Gastroesophageal sphincter (tissue), 4 donors: ENCODE measurements at places on chromosomes 4 and X. TPM values are rescaled to one million over a fixed set of nuclear protein-coding genes. Genes with fewer than 3 reads are reported as not detected.

DNA sequence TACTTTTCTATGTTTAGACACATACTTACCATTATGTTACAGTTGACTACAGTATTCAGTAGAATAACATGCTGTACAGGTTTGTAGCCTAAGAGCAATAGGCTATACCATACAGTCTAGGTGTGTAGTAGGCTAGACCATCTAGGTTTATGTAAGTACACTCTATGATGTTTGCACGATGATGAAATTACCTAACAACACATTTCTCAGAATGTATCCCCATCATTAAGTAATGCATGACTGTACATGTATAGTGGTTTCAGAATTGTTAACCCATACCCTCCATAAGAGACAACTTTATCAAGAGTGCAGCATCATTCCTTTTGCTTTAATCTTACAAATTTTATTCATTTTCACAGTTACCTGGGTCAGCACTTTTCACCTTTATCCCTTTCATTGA, 126.8 kb downstream of the CLCN5 start:
- ATAC-seq, result no peak

DNA sequence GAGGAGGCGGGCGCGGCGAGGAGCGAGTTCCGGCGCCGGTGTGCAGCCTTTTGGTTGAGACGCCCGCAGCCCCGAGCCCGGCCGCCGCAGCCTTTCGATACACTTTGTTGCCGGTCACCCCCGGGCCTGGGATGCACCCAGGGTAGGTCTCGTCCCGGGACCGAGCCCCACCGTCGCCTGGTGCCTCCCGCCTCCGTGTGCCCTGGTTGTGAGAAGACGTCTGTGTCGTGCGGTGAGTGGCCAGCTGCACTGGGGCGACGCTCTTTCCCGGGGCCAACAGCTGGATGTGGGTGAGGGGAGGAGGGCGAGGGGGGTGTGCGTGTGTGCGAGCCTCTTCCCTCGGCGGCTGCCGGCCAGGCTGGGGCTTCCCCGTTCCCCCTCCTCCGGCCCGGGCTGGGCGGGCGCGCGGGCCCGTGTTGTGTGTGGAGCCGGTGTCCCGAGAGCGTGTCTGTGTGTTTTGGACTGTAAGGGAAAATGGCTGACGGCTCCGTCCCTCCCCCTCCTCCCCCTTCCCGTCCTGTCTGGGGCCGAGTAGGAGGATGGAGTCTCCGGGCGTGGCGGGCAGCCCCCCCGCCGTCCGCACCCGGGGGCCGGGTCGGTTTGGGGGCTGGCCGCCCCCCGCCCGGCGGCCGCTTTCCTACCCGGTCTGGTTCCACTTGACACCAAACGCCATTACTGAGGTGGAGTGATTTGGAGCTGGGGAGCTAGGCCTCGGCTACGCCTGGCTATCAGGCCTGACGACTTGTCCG, 807 bp downstream of the USP9X start:
- no peak for ATAC-seq

DNA sequence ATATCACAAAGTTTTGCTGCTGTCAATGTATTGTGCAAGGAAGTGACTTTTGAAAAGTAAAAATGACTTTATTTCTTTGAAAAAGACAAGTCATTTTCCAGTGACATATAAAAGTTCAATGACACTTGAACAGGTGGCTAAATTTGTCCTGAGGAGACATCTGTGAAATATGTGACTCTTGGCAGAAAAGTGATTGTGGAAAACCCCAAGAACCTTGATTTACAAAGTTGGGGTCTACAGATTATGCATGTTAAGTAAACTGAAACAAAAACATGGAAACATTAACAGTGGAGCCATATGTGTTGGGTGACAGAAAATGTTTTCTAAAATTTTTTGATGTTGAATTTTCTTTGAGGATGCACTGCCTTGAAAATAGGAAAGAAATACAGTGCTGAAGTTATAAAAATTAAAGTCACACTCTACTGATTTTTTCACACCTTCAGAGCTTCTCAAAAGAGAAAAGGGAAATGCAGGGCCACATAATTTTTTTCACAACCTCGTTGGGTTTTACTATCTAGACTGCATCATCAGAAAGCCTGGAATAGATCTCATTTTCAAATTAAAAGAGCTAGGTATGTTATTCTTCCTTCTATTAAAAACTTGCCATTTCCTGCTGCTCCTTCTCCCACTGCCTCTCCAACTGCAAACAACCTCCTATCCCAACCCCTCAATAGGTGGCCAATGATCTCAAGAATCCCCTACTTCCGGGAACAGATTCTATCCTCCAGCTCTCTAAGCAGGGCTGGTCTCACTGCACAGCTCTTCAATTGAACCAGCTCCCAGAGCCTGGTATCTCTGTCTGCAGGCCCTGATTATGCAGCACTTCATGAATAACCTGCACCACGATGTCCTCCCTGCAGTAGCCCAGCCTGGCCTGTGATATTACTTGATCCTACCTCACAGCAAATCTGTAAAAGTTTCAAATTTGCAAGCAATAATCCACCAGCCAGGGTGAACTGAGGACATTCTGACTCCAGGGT, 570.8 kb upstream of the CPEB2 start:
- ATAC-seq, result no peak

GRCh38 chr4:130080872-130081451, 985.0 kb downstream of the C4orf33 start:
- ATAC-seq, result no peak

DNA sequence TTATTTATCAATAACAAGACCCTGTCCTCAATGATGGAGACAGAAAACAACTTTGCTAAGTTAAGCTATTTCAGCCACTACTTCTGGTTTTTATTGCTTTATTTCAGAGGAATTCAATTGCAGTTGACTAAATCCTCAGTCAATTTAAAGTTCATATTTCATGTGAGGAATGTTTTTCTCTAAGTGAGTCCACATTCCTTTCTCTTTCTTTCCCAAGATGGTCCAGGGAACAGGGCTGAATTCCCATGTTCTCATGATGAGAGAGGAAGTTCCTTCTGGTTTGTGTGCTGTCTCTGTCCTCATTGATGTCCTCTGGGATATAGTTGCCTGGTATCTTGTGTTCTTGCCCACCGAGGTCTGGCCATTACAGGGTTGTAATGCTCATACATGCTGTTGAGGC, 117.2 kb downstream of the SLIT2 start:
- peak; percentile 69 for ATAC-seq

GRCh38 chr4:176882206-176882605, 89.5 kb upstream of the VEGFC start:
- ATAC-seq, result no peak

DNA sequence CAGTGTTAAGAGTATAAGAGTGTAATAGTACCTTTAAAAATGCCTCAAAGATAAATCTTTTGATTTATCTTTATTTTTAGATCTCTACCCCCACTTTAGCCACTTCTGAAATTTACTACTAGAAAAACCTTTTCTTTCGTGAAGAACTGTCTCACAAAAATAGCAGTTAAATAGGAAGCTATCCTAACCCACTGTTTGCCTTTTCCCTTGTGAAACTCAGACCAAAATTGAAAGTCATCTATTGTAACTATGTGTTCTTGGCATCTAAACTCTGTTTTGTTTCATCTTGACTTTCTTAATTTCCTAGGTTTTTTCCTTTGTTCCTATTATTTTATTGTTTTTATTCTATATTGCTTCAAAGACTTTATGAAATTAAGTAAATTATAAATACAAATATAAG, 7.8 kb upstream of the TMEM144 start:
- no peak for ATAC-seq

The LAP3 gene
- 76.6 TPM for total RNA-seq

The SLC49A3 gene
- total RNA-seq, result 8.7 TPM

- no peak for ATAC-seq
Observed at GRCh38 chrX:101803451-101803850, 128.4 kb downstream of the ZMAT1 start.

GRCh38 chr4:168129046-168129772, 36.9 kb downstream of the ANXA10 start:
- ATAC-seq, result no peak

The GLRA2 gene
- total RNA-seq, result not detected

- ATAC-seq, result no peak
Observed at GRCh38 chrX:136336623-136337022, 35.9 kb downstream of the ADGRG4 start.

DNA sequence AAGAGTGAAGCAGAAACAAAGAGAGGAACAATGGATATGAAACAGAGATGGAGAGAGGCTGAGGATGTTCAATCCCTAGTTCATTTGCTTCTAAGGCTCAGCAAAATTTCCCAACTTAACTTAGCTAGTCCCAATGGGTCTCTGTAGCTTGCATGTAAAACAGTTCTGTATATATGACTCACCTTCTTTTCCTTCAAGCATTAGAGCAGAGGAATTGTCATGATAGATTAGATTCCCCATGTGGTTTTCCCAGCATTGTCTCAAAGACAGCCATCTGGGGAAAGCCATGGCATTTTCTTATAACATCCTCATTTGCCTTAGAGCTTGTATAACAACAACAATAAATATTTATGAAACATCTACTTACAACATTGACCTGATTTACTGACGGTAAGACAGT, 93.9 kb upstream of the GATB start:
- ATAC-seq, result no peak

GRCh38 chrX:40157228-40158035, 59.7 kb upstream of the BCOR start:
- ATAC-seq, result no peak
